ENCODE measurements at places on chromosomes 1 and 21.

- DNase-seq = no peak
Measured at GRCh38 chr1:161131523-161132409, 701 bp downstream of the DEDD start.

DNA sequence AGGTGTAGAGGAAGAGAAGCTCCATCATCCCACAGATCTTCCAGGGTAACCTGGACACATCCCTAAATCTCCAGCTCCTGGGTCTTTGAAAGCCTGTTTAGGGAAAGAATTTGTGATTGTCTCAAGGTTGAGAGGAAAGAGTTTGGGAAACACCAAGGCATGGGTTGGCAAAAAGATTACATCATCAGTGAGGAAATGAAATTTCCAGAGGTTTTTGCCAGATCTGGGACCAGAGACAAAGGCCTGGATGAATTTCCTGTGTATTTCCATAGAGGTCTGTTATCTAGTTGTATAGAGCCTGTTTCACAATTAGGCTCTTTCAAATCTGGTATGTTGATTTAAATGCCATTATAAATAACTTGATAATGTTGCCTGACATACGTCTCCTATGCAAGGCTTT lies 82.3 kb downstream of the GPR89B start:
- no peak for DNase-seq

DNA sequence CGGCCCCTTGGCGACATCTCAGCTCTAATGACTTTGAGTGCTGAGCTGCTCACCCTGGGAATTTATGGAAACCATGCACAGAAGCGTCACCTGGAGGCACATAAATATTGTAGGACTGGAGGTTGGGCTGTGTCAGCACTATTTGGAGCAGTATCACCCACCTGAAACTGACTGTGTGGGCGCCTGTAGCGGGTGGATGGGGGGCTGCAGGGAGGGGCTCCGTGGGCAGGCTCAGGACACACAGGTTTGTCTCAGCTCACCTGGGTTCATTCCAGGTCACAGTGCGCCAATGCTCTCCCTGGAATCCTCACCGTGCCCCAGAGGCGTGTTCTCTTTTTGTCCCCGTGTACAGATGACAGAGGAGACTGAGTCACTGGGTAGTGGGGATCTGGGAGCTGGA lies 74.8 kb upstream of the ACTL8 start:
- no peak for DNase-seq

DNA sequence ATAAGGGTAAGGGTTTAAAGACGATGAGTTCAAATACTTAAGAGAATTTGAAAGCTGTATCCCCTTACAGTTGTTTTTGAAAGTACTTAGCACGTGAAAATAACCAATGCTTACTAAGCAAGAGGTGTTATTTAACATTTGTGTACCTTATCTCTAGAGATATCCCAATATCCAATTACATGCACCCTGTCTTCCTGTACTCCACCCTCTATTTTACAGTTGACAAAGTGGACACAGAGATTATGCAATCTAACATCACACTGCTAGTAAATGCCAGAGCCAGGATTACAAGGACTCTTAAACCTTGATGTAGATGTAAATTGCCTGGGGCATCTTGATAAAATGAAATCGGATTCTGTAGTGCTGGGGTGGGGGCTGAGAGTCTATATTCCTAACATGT lies 72.0 kb downstream of the GDAP2 start:
- no peak for DNase-seq

- no peak for DNase-seq
Measured at GRCh38 chr1:58104960-58105359, 441.6 kb downstream of the OMA1 start.

- no peak for DNase-seq
Measured at GRCh38 chr21:41656946-41657525, 109.8 kb downstream of the RIPK4 start.

DNA sequence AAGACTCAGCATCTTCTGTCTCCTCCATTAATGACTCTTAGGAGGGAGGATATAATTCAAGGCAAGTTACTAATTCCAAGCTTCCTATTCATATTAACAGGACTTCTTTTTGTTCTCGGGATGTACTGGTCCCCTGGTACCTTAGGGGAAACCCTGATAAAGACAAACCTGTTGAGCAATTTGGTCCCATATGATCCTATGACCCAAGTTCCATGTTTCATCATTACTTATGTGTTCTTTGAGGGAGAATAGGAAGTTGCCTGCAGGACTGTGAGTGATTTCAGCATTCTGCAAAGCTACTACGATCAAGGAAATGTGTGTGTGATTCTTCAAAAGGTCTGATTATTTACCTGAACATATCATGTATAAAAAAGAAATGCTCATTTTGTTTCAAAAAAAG lies 5.8 kb upstream of the FMO3 start:
- no peak for DNase-seq

GRCh38 chr1:112855152-112855828 lies 100.7 kb downstream of the SLC16A1 start:
- no peak for DNase-seq

DNA sequence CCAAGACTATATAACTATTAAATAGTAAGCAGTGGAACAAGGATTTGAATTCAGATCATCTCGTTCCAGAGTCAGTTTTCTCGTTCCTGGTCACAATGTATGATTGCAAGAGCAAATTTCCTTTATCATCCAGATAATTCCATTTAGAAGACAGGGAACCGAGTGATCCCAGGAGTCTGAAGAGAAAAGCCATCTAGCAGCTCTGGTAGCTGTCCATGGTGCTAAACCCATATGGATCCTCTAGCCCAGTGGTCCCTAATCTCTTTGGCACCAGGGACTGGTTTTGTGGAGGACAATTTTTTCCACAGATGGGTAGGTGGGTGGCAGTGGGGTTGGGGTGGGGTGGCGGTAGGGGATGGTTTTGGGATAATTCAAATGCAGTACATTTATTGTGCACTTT lies 229.4 kb downstream of the PTPRU start:
- DNase-seq = no peak

Data from stimulated activated naive CD4-positive, alpha-beta T cell (primary cell).